Forelimb muscle (tissue), 1 donor: ENCODE measurements at places on chromosomes 16 and 17. TPM values are rescaled to one million over a fixed set of nuclear protein-coding genes. Genes with fewer than 3 reads are reported as not detected.
A peak's percentile ranks its signal among the peaks of the same experiment; 100 is the strongest.

DNA sequence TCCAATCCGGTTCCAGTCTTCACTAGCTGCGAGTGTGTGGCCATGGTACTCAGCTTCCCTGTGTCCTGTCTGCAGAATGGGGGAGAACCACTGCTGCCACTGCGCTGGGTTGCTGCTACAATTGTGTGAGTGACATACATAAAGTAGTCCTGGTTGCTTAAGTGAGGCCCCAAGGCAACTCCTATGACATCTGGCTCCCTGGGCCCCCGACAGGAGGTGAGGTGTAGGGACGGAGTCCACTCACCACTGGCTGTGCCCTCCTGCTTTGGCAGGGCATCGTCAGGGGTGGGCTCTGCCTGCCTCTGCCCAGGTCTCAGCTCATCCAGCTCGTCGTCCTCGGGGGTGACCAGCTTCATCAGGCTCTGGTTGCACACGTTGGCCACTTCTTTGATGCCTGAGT, 20.4 kb downstream of the VAC14 start:
- no peak for DNase-seq

DNA sequence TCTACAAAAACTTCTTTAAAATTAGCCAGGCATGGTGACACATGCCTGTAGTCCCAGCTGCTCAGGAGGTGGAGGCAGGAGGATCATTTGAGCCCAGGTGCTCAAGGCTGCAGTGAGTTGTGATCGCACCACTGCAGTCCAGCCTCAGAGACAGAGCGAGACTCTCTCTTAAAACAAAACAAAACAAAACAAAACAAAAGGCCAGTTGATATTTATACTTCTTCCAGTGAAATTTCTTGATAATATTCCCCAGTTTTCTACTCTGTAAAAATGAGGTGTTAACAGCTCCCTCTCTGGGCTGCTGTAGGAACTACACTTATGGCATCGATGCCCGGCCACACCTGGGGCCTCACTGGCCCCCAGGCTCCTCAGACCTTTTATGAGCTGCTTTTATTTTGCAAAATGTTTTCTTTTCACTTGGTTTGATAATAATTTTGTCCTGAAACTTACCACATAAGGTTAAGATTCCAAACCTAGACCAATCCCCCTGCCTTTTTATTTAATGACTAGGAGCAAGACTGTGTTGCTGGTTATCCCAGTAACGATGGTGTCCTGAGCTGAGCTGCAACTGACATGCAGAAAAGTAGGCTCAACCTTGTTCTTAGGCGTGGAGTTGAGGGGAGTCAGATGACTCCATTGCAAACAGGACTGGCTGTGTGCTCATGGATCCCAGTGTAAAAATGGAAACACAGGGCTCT, 17.6 kb downstream of the MAPK8IP3 start:
- no peak for DNase-seq

- DNase-seq, result no peak
Measured at GRCh38 chr17:17694169-17695081, 13.2 kb downstream of the RAI1 start.

DNA sequence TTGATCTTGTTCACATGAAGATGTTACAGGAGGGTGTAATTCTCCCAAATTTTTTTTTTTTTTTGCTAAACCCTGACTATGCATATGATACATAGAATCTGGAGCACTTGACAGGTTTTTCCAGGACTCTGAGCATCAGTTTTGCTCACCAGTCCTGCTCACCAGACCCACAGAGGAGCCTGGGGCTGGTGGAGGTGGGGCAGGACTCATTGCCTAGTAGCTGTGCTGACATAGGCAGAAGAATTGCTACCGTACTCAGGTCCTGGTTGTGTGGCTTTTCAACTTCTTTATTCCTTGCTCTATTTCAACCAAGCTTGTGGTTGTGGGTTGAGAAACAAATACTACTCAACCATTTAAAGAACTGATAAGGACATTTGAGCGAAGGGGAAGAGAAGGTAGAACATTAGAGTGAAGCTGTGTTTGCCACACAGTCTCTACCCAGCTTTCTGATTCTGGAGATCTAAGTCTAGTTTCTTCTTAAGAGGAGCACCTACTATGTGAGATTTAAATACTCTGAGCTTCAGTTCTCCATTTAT, 212.4 kb downstream of the UTP18 start:
- DNase-seq, result no peak

DNA sequence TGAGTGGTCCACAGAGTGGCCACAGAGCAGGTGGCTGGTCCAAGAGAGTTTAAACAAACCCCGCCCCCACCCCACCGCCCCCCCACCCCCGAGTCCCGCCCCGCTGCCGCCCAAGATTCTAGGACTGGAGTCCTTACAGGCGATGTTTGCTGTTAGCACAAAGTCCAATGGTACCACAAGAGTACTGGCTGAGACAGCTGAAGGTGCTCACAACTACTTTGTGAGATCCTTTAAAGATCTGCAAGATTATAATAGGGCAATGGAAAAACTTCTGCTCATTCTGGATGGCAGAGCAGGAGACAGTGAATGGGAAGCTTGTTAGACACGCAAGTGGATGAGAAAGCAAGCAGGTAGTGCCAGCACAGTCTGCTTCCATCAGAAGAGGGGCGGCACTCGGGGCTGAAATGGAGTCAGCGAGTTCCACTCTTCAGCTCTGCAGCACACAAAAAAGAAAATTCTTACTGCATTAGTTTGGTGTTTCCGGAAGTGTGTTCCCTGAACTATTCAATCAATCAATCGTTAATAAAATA, 4.7 kb upstream of the TEKT3 start:
- no peak for DNase-seq

The ZNF287 gene
- 5.9 TPM for polyA plus RNA-seq

The TMEM219 gene
- 62.2 TPM for polyA plus RNA-seq

GRCh38 chr17:81866440-81867169, 4.5 kb downstream of the ARHGDIA start:
- no peak for DNase-seq

GRCh38 chr16:15427648-15428239, 6.6 kb upstream of the BMERB1 start:
- DNase-seq, result peak; percentile 66

DNA sequence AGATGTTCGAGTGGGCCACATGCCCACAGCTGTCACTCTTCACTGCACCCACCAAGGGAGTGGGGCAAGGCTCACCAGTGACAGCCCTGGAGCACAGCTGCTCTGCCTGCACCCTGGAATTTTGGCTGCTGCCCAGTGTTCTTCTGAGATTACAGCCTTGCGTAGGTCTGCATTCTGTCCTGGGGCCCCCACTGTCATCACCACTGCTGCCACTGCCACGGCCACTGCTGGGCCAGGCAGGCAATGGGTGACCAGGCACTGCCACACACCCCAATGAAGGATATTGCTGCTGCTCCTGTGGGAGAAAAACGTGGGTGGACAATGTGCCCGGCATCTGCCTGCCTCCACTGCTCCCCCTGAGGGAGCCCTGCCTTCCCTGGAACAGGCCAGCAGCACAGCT, 1717.0 kb downstream of the TP53TG3F start:
- no peak for DNase-seq

- DNase-seq, result no peak
Measured at GRCh38 chr16:70694868-70695218, 9.0 kb upstream of the MTSS2 start.

The CDH1 gene
- polyA plus RNA-seq, result 1.2 TPM

DNA sequence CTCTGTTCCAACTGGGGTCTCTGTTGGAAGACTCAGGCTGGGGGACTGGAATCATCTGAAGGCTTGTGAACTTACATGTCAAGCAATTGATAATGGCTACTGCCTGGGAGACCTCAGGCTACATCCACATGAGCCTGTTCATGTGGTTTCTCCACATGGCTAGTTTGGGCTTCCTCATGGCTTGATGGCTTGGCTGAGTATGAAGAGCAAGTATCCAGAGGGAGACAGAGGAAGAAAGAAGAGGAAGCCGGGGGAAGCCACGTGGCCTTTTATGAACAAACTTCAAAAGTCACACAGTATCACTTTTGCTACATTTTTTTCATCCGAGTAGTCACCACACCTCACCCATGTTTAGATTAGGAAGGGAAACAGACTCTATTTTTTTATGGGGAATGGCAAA, 158.9 kb downstream of the TRIM37 start:
- DNase-seq, result no peak

DNA sequence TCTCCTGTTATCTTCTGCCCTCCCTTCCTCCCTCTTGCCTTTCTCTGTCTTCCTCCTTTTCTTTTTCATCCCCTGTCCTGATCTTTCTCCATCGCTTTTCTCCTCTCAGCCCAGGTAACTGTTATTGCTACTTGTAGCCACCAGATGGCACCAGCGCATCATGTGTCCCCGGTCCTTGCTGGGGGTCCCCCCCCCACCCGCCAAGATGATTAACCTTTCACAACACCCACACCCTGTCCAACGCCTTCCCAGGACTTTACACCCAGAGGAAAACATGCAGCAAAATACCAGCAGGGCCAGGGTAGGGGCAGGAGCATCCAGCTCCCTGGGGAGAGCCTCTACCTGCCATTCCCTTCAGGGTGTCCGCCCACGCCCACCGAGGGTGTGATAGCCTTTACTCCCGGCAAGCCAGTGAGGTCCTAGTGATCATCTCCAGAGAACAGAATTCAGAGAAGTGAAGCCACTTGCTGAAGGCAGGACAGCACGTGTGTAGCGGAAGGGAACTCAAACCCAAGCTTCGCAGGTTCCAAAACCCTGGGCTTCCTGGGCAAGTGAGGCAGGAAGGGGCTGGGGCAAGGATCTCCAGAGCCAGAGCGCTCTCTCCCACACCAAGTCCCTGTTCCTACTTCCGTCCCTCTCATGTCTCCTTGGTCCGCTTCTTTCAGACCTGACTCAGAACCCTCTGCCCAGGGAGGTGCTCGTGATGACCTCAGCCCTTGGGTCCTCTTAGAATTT, 13.4 kb upstream of the TAC4 start:
- no peak for DNase-seq

- no peak for DNase-seq
Measured at GRCh38 chr16:4096509-4096908, 19.7 kb downstream of the ADCY9 start.

DNA sequence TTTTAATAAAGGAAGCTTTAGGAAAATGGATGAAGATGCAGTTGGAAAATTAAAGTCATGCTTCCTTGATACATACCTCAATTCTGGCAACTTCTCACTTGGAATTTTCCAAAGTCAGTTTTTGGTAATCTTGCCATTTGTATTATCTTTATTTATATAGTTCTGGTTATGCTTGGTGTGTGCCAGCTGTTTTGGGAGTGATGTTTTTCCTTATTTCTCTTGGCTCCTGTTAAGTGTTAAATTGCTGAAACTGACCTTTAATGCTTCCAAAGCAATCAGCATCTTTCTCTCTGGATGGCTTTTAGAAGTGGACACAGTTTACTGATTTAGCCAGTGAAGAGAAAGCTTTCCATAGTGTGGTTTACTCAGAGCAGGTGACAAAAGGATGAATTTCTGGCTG, 70.1 kb upstream of the HAS3 start:
- DNase-seq, result no peak

DNA sequence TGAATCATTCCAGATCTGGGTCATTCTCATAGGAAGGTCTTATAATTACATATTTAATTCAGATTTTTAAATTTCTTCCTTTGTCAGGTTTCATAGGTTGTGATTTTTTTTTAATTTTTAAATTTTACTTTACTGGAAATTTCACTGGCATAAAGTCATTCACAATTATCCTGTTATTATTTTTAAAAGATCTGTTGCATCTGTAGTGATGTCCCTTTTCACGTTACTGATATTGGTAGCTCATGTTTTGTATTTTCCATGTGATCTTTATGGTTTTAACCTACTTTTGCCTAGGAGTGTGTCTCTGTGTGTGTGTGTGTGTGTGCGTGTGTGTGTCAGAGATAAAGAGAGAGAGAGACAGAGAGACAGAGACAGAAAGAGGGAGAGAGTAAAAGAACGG, 216.6 kb upstream of the KCNJ16 start:
- DNase-seq, result no peak

DNA sequence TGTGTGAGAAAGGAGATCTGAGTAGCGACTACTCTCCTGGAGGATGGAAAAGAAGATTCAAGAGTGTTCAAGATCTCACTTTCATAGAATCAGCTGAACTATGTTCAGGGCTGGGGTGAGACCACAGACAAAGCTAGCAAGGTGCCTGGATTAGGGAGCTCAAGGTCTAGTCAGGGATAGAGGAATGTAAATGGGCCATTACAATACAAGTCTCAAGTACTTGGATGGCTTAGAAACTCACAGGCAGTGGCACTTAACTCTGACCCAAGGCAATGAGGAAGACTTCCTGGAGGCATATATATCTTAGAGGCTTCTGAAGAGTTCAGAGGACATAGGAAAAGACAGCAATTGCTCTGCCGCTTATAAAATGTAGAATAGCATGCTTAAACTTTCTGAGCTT, 184.9 kb upstream of the CDH11 start:
- DNase-seq, result no peak

GRCh38 chr17:12631076-12631475, 34.6 kb upstream of the MYOCD start:
- no peak for DNase-seq

DNA sequence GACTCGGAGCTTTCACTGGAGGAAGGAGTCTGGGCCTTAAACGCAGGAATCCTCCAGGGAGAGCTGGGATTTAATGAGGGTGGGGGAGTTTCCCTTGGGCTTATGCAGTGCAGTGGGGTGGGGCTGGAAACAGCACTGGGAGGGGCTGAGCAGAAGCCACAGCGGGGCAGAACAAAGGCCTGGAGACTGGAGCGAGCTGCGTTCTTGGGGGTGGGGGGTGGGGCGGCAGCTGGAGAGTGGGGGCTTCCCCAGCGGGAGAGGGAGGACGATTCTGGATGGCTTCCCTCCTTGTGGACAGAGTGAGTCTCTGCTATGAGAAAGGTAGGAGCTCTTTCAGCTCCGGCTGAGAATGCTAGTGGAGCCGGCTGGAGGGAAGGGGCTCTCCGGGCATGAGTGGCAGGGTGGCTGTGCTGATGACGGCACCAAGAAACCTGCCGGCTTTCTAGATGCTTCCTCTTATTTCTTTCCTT, 406.0 kb downstream of the SEC14L1 start:
- no peak for DNase-seq

GRCh38 chr17:45029758-45030423, 21.5 kb downstream of the DCAKD start:
- DNase-seq, result no peak

DNA sequence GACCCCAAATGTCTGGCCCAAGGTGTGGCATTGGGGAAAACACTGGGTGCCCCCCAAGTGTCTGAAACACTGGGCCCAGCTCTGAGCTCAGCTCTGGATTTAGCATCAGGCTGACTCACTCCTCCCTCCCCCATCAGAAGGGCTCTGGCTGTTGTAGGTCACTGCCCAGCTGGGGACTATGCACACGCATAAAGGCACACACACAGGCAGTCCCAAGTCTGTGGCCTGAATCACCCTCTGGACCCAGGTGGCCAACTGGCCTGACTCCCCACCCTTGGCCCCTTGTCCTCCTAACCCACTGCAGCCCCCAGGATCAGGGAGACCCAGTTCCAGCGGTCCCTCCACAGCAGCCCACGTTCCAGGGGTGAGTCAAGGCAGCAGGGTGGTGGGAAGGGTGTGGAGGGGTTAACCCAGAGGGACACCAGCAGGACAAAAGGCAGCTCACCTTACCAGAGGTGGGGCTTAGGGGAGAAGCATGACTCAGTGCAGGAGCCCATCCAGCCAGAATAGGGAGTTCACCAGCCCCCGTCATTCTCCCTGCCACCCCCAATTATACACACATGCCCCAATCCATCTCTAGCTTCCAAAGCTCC, 47.0 kb downstream of the MYO18A start:
- DNase-seq, result no peak

The SLC6A2 gene
- polyA plus RNA-seq, result 2.1 TPM

- no peak for DNase-seq
Measured at GRCh38 chr16:78939597-78939996, 660.9 kb downstream of the MAF start.
